Kidney epithelial cell (primary cell): ENCODE measurements at places on chromosomes 7 and 10.

GRCh38 chr7:26186364-26187311 lies 13.9 kb downstream of the HNRNPA2B1 start:
- no peak for DNase-seq

DNA sequence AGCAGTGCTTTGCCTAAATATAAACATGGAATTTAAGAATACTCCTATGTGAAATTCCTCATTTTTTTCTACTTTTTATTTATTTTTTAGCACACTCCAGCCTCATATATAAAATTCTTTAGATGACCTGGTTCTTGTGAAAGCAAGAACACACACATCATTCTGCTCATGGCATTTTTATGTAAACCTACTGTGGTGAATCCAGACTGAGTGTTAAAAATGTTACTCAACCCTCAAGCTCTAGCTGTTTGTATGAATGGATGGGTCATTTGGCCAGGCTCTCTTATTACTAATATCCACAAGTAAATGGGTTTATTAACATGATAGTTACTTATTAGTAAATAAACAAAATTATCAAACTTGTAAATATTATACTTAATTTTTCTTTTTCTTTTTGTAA lies 551.7 kb upstream of the LRRN3 start:
- DNase-seq, result no peak

DNA sequence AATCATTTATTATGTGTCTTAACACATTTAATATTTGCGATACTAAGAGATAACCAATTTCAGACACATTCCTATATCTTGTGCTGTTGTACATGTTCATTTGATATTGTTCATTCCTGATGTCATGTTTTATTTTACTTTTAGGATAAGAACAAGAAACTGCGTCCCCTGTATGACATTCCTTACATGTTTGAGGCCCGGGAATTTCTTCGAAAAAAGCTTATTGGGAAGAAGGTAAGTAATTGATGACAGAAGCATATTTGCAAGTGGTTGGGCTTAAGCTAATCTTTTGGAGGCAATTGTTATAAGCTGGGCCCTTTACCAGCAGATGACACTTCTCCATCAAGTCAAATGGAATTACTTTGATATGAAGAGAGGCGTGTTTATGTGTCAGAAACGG lies 155.3 kb downstream of the SND1 start:
- DNase-seq, result no peak

GRCh38 chr10:106338486-106338885 lies 826.0 kb downstream of the SORCS1 start:
- DNase-seq, result no peak

GRCh38 chr10:61937631-61938351 lies 36.3 kb downstream of the ARID5B start:
- no peak for DNase-seq
